ENCODE measurements at places on chromosomes 3 and 15.

DNA sequence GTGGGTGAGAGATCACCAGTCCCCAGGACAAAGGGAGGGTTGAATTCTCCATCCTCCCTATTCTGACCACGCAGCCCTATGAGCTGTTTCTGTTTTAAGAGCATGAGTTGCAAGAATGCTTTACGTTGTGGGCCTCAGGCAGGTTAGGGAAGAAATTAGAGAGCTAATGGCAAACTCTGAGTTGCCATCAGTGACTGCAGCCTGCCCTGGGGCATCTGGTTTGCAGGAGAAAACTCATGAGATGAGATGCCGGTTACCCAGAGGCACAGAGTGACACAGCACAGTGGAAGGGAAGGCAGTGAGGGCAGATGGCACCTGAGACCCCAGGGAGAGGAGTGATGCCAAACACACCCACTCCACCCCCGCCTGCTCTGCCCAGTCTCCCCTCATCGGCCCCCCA lies 265.3 kb downstream of the CD47 start:
- no peak for DNase-seq

DNA sequence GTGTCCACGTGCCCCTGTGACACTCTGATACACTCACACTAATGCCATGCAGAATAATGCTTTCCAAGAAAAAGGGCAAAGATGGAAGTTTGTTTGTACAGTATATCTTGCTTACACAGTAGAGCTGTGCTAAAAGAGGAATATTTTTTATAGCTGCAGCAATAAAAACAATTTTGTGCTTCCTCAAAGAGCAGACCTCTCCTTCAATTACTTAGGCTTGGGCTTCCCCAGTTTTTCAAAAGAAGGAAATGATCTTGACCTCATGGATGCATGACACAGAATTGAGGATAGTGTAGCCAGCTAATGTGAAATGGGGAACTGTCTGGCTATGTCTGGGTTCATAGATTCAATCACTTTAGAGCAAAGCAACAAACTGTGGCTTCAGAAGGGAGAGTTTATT lies 137.4 kb downstream of the STT3B start:
- DNase-seq: no peak

DNA sequence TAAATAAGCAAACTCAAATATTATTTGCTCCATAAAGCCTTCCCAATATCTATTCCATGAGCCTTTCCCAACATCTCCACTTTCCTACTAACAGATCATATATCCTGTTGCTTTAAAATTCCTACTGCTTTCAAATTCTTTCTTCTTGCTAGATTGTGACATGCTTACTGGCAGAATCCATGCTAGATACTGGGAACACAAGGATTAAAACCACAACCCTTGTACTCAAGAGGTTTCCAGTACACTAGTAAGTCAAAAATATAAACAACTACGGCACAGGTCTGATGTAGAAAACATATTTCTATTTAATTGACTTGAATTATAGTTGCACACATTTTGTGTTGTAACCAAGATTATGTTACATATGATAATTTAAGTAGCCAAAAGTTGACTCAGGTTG lies 275.0 kb downstream of the ZBTB20 start:
- no peak for DNase-seq

- no peak for DNase-seq
These were observed 9.1 kb downstream of the PLXND1 start for GRCh38 chr3:129597087-129597999.

DNA sequence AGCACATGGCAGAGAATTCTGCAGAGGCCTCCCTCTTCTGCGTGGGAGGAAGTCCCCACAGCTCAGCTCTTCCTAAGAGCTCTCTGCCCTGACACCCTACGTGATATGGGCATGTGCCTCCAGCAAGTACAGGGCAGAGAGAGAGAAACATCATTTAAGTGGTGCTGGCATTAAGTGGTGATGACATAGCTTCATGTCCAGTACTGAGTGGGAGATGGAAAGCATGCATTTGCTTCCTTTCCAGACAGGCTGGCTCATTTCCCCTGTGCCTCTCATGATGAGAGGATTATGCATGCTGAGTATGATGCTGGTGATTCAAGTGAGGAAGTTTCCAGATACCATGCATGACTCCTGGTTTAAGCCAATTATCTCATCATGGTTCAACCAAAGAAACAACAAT lies 26.9 kb downstream of the BFSP2 start:
- no peak for DNase-seq

GRCh38 chr3:38095669-38096483 lies 41.1 kb downstream of the ACAA1 start:
- no peak for DNase-seq

DNA sequence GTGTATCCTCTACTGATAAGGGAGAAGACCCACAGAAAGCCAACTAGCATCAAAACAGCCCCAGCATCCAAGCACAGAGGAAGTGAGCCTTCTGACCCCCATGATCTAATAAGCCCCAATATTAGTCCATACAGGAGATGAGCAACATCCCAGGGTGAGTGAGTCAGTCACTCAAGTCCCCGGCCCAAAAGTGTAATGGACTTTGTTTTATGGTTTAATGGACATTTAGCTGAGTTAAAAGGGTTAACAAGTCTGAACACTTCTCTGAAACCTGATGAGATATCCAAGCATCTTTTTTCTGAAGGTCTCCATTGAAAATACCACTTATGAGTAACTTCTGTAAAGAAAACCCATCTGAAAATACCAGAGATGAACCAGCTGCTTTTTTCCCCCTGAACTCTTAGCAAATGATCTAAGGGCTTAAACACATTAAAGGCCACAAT lies 115.6 kb downstream of the GREM1 start:
- no peak for DNase-seq

DNA sequence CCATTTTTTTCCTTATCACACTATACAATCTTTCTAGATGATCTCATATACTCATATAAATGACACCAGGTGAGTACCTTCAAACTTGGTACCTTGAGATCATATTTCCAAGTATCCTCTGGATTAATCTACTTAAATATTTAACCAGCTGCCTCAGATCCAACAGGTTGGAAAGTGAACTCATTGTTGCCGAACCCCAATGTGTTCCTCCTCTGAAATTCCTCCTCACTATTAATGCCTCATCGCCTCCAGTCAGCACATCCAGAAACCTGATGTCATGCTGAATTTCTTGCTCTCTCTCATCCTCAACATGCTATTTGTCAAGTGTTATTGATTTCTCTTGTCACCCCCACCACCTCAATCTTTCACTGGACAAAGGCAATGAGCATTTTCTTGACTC lies 221.8 kb downstream of the FMN1 start:
- DNase-seq: no peak

GRCh38 chr15:50304836-50305235 lies 39.3 kb upstream of the HDC start:
- DNase-seq: no peak

DNA sequence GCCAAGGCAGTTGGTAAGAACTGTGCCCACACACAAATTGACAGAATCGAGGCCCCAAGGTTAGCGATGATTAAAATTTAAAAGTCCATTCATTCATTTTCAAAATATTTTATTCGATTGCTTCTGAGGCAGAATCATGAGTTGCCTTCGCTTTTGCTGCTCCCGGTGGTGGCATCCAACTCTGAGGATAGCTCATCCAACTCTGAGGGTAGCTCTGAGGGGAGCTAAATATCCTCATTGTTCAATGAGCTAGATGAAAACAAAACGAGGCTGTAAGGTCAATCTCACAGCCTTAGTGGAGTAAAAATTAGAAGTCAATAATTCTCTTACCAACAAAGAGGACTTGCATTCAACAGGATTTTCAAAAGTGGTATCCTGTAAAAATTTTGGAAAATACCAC lies 897 bp upstream of the CHL1 start:
- no peak for DNase-seq

DNA sequence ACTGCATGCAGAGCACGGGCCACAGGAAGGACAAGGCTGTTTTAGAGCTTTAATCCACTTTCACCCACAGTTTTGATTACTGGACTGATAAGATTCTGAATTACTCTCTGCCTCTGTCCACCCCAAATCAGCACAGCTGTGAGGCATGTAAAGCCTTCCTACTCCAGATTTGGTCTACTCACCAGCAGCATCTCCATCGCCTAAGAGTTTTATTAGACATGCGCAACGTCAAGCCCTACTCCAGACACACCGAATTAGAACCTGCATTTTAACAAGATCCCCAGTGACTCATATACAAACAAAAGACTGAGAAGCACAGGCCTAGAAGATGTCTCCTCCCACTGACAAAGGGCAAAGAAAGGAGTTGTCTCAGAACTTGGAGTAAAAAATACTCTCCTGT lies 221.2 kb downstream of the TUSC7 start:
- DNase-seq: no peak

GRCh38 chr15:30033211-30033610 lies 49.5 kb upstream of the GOLGA8J start:
- DNase-seq: no peak

DNA sequence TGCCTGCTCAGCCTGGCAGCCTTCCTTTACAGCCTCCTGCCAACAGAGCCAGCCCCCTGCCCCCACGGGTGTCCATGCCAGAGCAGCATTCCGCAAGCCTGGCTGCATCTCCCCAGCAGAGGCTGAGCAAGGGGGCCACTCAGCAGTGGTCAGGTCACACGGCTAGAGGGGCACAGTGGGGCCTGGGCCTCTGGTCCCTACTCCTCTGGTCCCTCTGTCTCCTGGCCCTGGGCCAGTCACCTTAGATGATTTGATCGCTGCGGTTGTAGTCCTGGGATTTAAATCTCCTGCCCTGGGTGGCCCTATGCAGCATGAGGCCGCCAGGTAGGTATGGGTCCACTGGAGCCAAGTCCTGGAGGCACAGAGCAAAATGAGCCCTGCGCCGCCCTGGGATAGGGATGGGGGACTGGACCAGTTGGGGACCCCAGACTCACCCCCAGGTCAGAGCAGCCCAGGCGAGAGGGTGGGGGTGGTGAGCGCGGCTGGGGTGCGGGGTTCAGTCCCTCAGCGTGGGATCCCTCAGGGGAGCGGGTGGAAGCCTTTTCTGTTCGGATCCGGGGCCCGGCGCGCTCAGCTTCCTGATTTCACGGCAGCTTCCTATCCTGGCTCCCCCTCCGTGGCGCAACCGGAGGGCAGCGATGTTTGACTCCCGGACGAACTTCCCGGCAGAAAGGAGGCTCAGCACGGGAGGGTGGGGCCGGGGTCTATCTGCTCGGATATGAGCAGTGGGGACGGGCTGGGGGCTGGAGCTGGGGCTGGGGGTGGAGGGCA lies at the start of gene ZBTB47:
Gene ZBTB47 (plus strand): TSS at position 138 of the 771 bp plus-strand sequence. CDS start 4,659 bp downstream, outside the sequence.
- DNase-seq: no peak

GRCh38 chr3:52039846-52040245 lies 16.5 kb downstream of the DUSP7 start:
- no peak for DNase-seq

DNA sequence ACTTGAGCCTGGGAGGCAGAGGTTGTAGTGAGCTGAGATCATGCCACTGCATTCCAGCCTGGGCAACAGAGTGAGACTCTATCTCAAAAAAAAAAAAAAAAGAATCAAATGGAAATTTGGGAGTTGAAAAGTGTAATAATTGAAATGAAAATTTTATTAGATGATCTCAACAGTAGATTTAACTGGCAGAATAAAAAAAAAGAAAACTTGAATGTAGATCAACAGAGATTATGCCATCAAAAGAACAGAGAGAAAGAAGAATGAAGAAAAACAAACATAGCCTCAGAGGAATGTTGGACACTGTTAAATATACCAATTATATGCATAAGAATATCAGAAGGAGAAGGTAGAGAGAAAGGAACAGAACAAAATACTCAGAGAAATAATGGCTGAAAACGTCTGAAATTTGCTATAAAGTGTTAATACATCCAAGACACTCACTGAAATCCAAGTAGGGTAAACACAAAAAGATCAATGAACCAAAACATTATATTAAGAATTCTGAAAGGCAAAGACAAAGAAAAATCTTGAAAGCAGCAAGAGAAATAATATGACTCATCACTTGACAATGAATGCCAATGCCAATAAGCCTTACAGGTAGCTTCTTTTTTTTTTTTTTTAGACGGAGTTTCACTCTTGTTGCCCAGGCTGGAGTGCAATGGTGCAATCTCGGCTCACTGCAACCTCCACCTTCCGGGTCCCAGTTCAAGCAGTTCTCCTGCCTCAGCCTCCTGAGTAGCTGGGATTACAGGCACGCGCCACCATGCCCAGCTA lies 14.6 kb upstream of the ELP6 start:
- DNase-seq: no peak

DNA sequence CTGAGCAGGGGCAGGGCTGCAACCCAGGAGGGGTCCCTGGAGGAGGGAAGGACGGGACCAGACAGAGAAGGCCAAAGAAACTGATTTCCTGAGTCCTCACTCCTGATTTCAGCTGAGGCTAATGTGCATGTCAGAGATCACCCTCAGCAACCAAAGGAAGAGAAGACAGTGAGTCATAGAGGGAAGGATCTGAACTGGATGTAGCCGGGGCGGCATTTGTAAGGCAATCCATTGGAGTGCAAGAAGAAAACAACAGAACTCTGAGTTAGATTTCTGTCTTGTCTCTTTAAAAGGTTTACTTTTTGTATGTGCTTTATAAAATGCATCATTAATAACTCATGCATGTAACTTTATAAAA lies 105.3 kb upstream of the AGBL1 start:
- DNase-seq: no peak

GRCh38 chr3:89340408-89340807 lies 233.0 kb downstream of the EPHA3 start:
- no peak for DNase-seq

GRCh38 chr15:100761290-100761935 lies 118.2 kb upstream of the ALDH1A3 start:
- DNase-seq: no peak

GRCh38 chr3:5021116-5022092 lies 42.2 kb downstream of the BHLHE40 start:
- no peak for DNase-seq

DNA sequence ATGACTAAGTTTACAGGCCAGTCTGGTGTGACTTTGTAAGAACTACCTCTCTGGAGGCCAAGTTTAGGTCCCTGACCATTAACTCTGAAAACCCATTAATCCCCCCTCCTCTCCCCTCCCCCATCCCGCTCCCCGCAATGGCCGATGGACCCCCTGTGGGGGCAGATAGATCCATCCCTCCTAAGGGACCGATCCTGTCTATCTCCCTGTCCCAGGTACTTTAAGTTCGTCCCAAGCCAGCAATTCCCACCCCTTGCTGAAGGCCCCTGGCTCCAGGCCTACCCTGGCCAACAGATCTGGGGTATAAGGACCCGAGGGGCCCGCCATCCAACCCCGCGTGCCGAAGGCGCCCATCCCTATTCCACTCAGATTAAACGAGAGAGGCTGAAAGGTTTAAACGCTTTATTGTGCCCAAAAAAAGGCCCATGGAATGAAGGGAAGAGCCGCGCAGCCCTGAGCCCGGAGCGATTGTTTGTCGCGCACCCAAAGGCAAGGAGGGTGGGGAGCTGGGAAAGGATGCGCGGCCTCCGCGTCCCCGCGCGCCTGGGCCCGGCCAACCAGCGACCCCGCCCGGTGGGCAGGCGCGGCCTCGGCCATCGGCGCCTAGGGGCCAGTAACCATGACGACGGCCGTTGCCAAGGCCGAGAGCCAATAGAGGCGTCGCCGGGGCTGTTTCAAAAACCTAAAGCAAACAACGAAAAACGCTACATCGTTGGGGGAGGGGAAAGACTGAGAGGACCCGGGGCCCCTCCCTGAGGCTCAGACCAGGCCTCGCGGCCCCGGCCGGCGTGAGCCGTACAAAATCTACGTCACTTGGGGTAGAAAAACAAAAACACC lies 35.9 kb downstream of the HMCES start:
- DNase-seq: peak; percentile 24

- no peak for DNase-seq
These were observed 620 bp upstream of the UBR1 start for GRCh38 chr15:43106486-43106829.
